Mammary epithelial cell (primary cell): ENCODE measurements at places on chromosomes 6 and 20.

DNA sequence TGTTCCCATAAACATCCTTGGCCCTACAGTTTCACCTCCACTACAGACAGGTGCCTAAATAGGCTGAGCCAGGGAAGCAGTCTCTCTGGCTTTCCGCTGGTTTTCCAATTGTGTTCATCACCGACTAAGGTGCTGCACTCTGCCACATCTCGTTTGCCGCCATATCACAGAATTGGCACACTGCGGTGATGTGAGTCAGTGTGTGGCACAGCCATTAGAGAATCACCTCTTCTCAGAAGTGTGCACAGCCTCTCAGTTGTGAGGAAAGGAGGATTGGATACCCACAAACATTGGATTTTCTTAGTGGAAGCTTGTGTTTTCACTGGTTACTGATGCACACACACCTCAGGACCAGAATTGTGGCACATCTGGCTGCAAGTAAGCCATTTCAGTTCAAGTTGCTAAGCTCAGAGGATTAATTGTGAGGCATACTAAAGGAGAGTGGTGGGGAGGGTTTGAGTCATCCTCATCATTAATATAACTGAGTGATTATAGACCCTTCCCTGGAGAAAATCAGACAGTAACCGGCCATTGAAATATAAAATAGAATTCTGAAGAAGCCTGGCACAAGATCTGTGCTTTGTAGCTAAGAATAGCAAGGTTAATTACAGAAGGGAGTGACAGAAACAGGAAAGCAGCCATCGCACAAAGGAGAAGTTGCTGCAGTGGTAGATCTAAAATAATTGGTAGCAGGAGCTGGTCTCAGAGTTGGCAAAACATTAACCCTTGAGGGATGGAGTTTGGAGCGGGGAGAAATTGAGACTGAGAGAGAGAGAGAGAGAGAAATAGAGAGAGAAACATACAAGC lies 506.9 kb downstream of the LMBRD1 start:
- DNase-seq: no peak

DNA sequence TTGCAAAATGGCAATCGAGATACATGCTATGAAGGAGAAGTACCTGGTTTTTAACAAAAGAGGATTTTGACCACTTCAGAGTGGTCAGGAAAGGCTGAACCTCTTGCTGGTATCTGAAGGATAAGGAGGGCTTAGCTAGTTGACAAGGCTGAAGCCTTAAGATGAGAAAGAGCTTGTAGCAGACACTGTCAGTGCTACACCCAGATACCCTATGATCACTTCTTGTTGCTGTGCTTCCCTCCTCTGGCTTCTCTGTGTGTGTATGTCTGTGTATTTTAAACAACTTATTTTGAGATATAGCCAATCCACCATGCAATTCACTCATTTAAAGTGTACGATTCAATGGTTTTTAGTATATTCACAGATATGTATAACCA lies 38.9 kb upstream of the TGM2 start:
- DNase-seq: no peak

DNA sequence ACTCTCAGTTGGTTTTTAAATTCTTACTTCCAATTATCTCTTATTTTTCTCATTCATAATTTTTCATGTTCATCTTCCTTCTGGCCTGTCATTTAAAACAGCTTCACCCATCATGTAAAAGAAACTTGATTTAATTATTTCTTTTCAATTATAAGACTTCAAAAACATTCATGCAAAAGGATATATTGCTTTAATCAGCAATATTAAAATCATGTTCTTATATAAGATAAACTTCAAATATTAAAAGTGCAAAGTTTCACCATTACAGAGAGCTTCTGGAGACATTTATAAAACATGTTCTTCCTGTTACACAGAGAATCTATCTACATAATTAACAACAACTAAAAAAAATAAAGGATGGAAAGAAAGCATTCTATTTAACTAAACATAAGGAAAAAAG lies 396.7 kb upstream of the RUNX2 start:
- no peak for DNase-seq

- no peak for DNase-seq
These were observed 9.6 kb downstream of the GMEB2 start for GRCh38 chr20:63617092-63617875.

DNA sequence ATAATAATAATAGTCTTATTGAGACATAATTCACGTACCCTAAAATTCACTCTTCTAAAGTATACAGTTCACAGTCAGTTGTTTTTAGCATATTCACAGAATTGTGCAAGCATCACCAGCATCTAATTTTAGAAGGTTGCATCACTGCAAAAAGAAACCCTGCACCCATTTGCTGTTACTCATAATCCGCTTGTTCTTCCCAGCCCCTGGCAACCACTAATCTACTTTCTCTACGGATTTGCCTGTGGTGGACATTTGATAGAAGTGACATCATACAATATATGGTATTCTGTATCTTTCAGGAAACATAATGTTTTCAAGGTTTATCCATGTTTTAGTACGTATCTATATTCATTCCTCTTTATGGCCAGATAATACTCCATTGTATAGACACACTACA lies 41.5 kb upstream of the FAM184A start:
- DNase-seq: peak; percentile 45
